ENCODE measurements at places on chromosomes 16 and 17.
A peak's percentile ranks its signal among the peaks of the same experiment; 100 is the strongest.

DNA sequence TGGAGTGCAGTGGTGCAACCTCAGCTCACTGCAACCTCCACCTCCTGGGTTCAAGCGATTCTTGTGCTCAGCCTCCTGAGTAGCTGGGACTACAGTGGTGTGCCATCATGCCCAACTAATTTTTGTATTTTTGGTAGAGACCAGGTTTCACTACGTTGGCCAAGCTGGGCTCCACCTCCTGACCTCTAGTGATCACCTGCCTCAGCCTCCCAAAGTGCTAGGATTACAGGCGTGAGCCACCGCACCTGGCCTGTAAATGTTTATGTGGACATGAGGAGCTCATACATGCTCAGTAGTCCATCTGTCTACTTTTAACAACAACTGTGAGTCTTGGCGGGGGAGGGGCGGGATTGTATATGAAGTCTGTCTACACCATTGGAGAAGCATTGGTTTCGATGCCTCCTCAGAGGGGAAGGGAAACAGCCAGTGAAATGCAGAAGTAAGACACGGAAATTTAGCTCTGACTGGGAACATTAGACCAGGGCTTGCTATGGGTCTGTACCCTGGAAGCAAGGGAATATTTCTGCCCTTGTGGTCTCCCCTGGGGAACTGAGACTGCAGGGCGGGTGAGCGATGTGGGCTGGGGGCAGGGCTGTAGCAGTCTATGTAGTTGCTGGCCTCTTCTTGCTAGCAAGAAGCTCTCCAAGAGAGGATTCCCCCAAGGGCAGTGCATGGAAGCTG lies 9.3 kb downstream of the NUBP1 start:
- no peak for DNase-seq

DNA sequence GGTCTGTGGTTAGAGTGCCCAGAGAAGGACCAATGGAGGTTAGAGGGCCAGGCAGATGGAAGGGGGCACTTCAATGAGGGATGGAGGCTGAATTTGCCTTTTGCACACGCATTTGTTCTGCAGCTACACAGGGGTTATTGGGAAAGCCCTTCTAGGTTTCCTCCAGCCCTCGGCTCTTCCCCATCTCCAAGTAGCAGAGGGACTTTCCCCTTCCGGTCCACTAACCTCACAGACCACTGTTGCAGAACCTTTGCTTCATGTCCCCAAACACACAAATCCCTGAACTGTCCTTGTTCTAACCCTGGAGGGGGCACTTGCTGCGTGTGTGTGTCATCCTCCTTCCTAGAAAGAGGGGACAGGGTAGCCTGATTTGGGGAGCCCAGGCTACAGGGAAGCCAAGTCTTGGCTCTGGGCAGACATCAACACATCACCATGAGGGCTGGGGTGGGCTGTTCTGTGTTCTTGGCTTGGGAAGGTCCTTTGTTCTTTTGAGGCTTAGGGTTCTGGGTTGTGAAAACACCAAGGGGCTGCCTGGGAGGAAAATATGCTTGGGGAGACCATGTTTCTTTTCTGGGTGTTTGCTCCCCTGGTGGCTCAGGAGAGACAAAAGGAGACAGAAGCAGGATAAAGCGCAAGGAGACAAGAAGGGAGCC lies 7.3 kb upstream of the NR1D1 start:
- DNase-seq: no peak

DNA sequence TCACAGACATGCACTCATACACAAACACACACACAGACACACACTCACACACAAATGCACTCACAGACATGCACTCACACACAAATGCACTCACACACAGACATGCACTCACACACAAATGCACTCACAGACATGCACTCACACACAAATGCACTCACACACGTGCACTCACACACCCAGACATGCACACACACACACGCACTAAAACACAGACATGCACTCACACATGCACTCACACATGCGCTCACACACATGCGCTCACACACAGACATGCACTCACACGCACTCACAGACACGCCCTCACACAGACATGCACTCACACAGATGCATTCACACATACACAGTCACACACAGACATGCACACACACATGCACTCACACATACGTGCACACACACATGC lies 2.7 kb upstream of the ZNF469 start:
- DNase-seq: no peak

DNA sequence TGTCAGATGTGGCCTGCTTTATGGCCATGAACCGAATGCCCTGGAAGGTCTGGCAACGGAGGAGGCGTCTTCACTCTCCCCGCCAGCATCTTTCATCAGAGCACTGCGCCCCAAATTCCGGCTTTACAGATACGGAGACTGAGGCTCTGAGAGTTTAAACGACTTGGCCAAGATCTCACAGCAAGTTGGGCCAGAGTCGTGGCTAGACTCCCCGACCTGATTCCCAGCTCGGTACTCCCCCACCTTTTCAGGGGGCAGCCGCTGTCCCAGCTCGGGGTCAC lies 1.7 kb downstream of the NGFR start:
- no peak for DNase-seq

DNA sequence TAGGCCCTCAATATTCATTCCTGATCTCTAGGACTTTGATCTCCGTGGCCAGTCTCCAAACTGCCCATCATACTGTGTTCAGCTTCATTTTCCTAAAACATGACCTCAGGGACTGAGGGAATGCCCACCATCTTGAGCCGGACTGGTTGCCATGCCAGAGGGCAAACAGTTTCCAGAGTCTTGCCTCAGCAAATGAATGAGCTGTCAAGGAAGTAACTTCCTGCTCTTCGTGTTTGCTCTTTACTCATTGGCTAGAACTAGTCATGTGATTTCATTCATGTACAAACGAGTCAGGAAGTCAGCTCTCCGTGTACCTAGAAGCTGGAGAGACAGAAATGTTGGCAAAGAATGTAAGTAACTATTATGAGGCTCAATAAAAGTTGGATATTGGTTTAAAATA lies 50.2 kb downstream of the ANKFN1 start:
- DNase-seq: peak; percentile 22

DNA sequence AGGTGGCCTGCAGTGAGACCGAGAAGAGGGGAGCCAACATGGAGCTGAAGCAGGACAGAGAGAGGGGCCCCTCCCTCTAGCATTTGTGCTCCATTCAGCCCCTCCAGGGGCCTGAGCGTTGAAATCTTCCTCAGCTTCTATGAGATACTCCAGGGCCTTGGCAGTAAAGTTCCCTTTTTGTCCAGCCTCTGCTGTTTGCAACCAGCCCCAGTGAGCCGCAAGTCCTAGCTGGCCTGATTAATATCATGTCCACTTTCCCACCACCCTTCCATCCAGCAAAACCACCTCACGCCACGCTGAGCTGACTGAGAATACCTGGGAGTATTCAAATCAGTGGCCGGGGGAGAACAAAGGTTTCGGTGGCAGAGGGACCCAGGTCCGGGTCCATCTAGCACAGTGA lies 11.7 kb upstream of the RPH3AL start:
- no peak for DNase-seq

DNA sequence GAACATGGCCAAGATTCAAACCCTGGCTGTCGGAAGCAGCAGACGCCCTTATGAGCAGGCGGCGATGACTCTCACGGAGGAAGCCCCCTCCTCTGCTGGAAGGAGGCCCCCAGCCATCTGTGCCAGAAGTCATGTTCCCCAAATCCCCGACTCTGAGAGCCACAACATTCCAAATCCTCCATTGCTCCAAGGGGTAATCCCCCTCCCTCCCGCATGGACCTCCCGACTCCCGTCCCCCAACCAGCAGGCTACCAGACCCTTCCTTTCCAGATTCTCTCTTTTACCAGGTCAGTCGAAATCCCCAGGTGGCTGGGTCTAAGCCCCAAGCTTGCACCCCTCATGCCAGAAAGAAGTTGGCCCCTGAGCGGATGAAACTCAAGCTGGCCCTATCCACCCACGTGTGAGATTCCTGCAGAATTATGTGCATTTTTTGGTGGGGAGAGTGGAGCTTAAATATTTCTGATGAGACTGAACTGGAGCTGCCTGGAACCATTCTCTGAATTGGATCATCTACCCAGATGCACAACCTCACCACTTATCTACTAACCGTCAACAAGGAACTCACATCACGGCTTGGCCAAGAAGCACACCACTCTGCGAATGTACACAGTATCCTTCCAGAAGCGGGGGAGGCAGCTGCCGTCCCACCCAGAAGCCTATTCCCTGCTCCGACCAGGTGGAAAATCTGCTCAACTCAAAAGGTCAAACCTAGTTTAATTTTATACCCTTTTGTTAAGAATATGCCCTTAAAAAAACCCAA lies 283.5 kb downstream of the C16orf95 start:
- peak; percentile 80 for DNase-seq

- no peak for DNase-seq
Measured at GRCh38 chr16:22320572-22321339, 23.5 kb downstream of the POLR3E start.

- no peak for DNase-seq
Measured at GRCh38 chr17:78238823-78239488, 7.5 kb downstream of the TMEM235 start.

DNA sequence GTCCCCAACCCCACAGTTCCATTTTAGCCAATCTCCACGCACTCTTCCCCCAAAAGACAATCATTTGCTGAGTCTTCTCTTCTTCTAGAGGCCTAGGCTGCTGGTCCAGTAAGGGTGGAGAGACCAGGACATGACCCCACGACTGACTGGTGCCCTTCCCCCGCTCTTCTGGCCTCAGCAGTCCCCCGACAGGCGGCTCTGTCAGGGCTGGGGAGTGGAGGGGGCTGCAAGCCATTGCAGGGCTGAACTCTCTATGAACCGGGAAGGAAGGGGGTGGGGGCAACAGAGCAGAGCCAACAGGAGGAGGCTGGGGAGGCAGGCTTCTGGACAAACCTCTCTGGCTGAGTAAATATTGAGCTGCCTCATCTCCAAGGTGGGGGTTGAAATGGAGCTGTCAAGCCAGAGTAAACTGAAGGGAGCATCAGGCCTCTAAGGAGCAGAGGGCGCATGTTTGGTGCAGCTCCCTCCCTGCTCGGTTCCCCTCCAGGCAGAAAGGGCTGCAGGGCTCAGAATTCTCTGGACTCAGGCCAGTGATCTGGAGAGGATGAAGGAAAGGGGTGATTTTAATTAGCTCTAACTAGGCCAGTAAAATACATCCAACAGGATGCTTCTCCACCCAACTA lies 8.7 kb downstream of the HOXB1 start:
- no peak for DNase-seq

DNA sequence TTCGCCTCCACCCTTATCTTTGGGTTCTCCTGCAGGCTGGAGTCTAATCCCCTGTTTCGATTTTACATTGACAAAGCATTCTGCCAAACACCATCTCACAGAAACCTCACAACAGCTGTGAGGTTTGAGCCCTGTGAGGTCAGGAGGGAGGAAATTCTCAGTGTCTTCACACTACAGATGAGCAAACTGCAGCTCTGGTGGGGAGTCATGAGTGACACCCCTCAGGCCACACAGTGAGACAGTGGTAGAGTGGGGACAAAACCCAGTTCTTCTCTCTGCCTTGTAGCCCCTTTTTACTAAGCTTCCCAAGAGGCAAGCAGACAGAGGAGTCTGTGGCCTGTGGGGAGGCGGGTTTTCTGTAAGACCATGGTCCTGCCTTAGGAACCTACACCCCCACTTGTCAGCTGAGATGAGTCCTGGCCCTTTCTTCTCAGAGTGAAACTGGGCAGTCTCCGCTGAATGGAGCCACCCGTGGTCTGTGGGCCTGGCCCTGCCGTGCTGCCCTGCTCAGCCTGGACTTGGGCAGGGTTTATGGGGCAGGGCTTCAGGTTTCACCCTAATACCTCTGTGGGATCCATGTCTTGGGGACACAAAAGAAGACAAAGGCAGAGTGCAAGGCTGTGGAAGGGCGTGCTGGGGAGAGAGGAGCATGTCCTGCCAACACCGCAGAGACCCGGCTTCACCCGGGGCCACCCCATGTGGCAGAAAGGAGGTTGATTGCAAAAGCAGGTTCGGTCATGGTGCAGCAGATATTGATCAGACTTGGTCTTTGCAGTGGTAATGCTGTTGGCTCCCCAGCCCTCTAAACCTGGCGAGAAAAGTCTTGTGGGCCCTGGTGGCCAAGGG lies 59.0 kb downstream of the ABR start:
- DNase-seq: no peak

DNA sequence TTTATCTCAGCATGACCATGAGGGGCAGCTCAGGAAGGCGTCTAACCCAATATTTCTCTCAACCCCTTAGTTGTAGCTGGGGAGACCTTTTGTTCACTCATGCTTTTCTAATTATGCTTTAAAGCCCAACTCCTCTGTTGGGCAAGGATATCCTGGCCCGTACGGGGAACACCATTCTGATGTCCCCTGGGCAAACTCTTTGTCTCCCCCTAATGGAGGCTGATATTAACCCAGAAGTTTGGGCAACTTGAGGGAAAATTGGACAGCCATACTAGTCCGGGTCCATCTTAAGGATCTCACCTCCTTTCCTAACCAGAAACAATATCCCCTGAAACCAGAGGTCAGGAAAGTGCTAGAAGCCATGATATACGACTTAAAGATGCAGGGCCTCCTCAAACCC lies 143.7 kb upstream of the COX10 start:
- DNase-seq: no peak

- no peak for DNase-seq
Measured at GRCh38 chr17:50817838-50818237, 17.5 kb upstream of the WFIKKN2 start.

GRCh38 chr17:19939993-19940721 lies 37.5 kb downstream of the AKAP10 start:
- no peak for DNase-seq

- DNase-seq: no peak
Measured at GRCh38 chr17:52678211-52678610, 519.7 kb upstream of the CA10 start.

- DNase-seq: no peak
Measured at GRCh38 chr16:58110571-58111301, 18.4 kb downstream of the CFAP20 start.

GRCh38 chr17:72604518-72604917 lies 483.7 kb downstream of the SOX9 start:
- DNase-seq: no peak

GRCh38 chr16:15573274-15573895 lies 69.6 kb downstream of the MARF1 start:
- no peak for DNase-seq

GRCh38 chr16:20404637-20405036 lies at the start of gene PDILT:
PDILT (minus strand) TSS chr16:20404737; CDS start chr16:20399300, 5,437 bp downstream.
- no peak for DNase-seq

DNA sequence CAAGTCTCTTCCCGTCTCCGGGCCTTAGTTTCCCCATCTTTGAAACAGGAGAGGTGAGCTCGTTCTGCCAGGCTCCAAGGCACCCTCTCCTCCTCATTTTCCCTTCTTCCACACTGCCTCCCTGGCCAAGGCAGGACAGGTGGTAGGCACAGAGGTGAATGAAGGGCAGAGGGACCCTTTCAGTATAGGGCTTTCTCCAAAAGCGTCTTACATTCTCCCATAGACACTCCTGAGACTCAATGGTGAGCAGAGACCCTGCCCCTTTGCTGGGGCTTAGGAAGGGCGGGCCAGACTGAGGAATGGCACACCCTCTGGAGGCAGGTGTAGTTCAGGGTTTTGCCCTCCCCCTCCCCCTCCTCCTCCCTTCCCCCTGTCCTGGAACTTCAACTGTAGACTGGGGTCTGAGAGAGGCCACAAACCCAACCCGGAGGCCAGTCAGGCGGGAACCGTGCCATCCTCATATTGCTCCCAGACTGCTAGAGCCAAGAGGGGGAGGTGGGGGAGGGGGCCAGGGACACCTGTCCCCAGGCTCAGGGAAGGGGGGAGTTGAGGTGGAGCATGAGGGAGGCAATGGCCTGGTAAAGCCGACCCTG lies 1.9 kb downstream of the PLEKHH3 start:
- DNase-seq: no peak
